ENCODE measurements at places on chromosomes 12 and 14. TPM values are rescaled to one million over a fixed set of nuclear protein-coding genes. Genes with fewer than 3 reads are reported as not detected.
A peak's percentile ranks its signal among the peaks of the same experiment; 100 is the strongest.

Gene HOXC11
- total RNA-seq, result 2.4 TPM

GRCh38 chr12:74903522-74903921 is 306.1 kb downstream of the KCNC2 start:
- DNase-seq, result no peak
- H3K36me3 ChIP-seq, result no peaks in the 10 kb centered on the region
- no peaks in the 10 kb centered on the region for H3K4me1 ChIP-seq
- H3K27me3 ChIP-seq, result no peaks in the 10 kb centered on the region
- H3K27ac ChIP-seq, result no peak overlapping the region
- no peak overlapping the region for H3K4me3 ChIP-seq

GRCh38 chr14:49999146-49999761 is 106.4 kb downstream of the ARF6 start:
- no peaks in the 10 kb centered on the region for H3K27me3 ChIP-seq
- peaks cover 58% of the 10 kb centered on the region for H3K4me1 ChIP-seq
- H3K4me3 ChIP-seq, result peak overlapping the region; percentile 51
- H3K36me3 ChIP-seq, result no peaks in the 10 kb centered on the region
- peak; percentile 76 for DNase-seq
- peak overlapping the region; percentile 95 for H3K27ac ChIP-seq

- no peaks in the 10 kb centered on the region for H3K36me3 ChIP-seq
- DNase-seq, result no peak
- no peak overlapping the region for H3K27ac ChIP-seq
These were observed 16.1 kb upstream of the NUAK1 start for GRCh38 chr12:106154751-106155273.
